Activated CD8-positive, alpha-beta T cell treated with anti-CD3 and anti-CD28 coated beads for 36 hours (primary cell): ENCODE measurements at places on chromosomes 4 and X.

DNA sequence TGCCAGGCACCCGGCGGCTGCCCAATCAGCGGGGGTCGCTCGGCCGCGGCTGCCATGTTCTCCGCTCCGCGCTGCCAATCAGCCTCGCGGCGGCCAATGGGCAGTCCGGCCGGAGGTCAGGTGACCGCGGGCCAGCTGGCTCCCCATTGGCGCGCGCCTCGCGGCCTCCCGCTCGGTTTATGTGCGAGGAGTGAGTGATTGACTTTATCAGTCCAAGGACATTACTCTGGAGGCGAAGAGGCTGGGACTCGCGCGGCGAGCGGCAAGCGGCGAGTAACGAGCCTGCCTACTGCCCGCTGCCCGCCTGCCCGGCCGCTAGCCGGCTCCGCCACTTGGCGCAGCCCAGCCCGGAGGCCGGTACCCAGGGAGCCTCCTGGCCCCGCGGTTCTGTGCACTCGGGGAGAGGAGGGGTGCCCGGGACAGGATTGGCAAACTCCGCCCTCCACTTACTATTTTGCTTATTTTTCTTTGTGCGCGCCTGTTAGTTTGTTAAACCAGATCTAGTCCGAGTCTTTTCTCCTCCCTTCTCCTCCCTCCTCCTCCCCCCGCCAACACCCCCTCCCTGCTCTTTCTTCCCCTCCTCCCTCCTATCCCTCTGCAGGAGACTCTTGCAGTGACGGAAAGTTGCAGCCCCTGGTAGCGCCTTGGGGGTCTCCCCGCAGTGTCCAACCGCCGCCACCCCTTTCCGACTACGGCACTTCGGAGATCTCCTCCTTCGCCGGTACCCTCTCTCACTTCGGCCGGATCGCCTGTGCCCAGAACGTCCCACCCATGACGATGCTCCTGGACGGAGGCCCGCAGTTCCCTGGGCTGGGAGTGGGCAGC lies at the start of gene ZIC3:
Gene ZIC3, plus strand, starts transcription at position 207 of the 825 bp plus-strand sequence. Its CDS starts 565 bp downstream, at position 772.
- DNase-seq, result no peak

- no peak for DNase-seq
Measured at GRCh38 chr4:156228676-156229075, 275.0 kb upstream of the CTSO start.

- no peak for DNase-seq
Measured at GRCh38 chr4:176137631-176138030, 57.8 kb downstream of the SPATA4 start.

DNA sequence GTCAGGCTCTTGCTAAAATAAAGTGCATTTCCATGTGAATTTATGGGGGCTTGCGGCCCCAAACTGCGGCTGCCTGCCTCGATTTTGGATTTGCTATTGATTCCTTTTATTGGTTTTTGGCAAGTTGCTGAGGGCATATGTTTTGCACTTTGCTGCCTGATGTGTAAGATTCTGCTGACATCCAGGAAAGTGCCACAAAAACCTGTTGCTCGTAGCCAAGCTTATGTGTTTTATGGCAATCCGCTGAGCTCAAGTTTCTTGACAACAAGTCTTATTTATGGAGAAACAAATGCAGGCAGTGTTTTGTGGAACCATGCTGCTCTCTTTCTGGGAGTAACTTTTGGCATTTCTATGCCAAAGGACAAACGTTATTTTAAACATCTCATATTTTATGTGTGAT lies 97.3 kb upstream of the DDIT4L start:
- no peak for DNase-seq

DNA sequence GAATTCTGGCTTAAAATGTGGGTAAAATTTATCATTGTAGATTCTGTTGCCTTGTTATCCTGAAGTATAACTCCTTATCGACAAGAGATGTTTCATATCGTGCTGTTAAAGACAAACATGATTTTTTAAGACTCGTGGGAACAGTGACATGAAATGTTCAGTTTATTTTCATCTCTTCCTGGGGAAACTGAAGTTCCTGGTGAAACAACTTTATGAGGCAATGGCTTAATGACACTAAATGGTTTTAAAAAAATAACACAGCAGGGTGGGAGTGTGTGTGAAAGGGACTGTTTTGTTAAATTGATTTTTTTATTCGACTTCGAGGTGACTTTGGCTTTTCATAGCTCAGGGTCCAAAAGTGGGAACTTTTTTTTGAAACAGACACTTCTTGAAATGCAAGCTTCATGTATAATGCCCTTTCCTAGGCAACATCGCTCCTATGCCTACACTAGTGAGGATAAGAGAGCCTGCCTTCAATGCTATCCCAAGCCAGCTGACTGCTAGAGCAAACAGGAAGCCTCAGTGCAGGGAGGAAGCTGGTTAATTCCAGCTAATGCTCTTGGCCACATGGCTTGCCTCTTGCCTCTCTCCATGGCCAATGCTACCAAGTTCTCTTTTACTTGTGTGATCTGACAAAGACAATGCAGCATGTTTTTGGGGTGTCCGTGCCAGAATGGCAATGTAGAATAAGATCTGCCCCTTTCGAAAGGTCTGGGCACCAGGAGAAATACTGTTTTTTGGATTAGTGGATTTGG lies 80.9 kb upstream of the PLAC1 start:
- DNase-seq, result no peak

DNA sequence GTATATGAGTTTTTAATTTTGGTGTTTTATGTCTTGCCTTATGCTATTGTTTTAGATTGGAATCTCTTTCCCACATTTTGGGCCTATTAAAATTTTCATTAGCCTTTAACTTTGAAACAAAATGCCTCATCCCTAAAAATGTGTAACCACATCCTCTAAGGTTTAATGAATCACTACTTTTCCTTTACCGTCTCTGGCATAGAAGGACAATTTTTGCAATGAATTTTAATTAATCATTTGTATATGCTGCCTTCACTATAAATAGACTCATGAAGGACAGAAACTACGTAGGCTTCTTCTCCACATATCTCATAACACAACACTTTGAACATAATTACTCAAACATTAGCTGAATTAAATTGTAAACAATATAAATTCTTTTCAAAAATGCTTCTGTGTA lies 421.5 kb downstream of the NLGN4X start:
- no peak for DNase-seq

DNA sequence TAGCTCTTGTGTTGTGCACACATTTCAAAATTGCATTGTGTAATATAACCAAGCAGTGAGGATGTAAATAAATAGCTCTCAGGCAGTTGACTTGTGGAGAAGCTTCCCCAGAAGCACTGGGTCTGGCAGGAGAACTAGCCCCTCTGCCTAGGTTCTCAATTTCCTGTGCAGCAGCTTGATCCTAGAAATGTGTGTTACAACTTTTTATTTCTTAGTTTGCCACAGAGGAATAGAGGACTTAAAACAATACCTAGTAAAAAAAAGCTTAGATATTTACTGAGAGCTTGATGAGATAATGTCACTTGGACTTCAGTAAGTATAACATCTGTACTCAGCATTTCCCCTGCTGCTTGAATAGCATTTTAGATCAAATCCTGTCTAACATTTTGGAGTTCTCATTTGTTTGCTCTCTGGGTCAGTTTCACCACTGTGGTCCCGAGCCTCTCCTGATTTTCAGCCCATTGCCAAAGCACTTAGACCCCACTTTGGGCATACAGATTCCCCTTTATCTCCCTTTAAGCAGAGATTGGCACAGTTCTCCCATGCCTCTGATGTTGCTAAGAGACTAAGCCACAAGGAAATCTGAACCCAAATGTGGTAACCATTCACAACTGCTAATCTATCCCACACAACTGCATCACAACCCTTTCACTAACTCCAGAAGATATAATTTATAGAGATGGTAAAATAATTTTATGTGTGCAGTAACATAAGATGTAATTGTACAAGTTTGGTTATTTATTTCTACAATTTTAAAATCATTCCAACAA lies 98.2 kb upstream of the NRK start:
- no peak for DNase-seq

- DNase-seq, result no peak
Measured at GRCh38 chr4:82947498-82947897, 47.0 kb downstream of the THAP9 start.

GRCh38 chrX:10414156-10414824 lies 206.1 kb downstream of the MID1 start:
- DNase-seq, result no peak

- no peak for DNase-seq
Measured at GRCh38 chr4:88858752-88859151, 161.1 kb upstream of the NAP1L5 start.

GRCh38 chr4:131509521-131509920 lies 1639.6 kb upstream of the PCDH10 start:
- DNase-seq, result no peak

- no peak for DNase-seq
Measured at GRCh38 chr4:101171747-101172146, 175.6 kb downstream of the PPP3CA start.

- no peak for DNase-seq
Measured at GRCh38 chr4:183401473-183401872, 43.0 kb upstream of the CDKN2AIP start.

GRCh38 chr4:182023469-182023868 lies 219.7 kb upstream of the TENM3 start:
- DNase-seq, result no peak
